ENCODE measurements at places on chromosomes 4 and X.

DNA sequence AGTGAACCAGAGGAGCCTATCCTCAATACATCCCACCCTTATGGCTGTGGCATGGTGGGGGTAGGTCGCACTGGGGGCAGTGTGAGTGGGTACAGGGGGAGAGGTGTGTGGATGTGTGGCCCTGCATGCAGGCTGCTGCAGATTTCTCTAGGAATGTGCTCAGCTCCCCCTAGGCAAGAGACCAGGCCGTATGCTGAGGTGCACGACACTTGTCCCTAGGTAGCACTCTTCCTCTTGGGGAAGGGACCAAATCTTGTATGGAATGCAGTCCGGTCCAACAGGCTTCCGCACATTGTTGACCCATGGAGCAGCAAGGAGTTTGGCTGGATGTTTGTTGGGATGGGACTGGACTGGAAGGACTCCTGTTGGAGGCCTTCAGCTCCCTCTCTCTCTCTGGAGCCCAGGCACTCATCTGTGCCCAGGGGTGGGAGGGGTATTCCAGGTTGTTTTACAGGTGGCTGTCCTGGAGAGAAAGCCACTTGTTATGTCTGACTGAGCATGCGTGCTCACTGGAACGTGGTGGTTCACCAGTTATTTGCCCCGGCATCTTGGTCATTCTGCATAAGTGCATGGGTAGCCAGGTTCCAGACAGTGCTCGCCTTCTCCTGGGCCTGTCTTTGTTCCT, 55.1 kb downstream of the NBDY start:
- DNase-seq = no peak

- DNase-seq = peak; percentile 54
These were observed 81.7 kb downstream of the ALPK1 start for GRCh38 chr4:112378858-112379257.

- DNase-seq = no peak
These were observed 298.1 kb upstream of the TRPC5 start for GRCh38 chrX:112380541-112381278.

- DNase-seq = no peak
These were observed 191.0 kb upstream of the EMCN start for GRCh38 chr4:100708776-100709175.

GRCh38 chrX:96455078-96455477, 229.6 kb upstream of the DIAPH2 start:
- DNase-seq = no peak

DNA sequence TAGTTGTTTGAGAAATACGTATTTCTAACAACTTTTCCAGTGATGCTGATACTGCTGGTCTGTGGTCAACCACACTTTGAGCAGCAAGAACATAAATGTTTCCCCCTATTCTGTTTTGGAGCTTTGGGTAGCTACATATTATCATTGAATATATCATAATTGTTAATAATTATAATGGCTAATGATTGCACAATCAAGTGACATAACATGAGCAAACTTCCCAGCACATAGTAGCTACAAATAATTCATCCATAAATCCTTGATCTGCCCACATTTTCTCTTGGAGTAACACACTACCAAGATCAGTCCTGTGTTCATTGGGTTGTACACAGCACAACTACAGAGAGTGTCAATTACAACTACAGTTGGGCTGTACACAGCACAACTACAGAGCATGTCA, 436.3 kb upstream of the MAGEB18 start:
- DNase-seq = no peak

- no peak for DNase-seq
These were observed 6.2 kb downstream of the PNCK start for GRCh38 chrX:153667281-153667955.

- no peak for DNase-seq
These were observed 52.6 kb upstream of the UNC5C start for GRCh38 chr4:95601356-95601755.

DNA sequence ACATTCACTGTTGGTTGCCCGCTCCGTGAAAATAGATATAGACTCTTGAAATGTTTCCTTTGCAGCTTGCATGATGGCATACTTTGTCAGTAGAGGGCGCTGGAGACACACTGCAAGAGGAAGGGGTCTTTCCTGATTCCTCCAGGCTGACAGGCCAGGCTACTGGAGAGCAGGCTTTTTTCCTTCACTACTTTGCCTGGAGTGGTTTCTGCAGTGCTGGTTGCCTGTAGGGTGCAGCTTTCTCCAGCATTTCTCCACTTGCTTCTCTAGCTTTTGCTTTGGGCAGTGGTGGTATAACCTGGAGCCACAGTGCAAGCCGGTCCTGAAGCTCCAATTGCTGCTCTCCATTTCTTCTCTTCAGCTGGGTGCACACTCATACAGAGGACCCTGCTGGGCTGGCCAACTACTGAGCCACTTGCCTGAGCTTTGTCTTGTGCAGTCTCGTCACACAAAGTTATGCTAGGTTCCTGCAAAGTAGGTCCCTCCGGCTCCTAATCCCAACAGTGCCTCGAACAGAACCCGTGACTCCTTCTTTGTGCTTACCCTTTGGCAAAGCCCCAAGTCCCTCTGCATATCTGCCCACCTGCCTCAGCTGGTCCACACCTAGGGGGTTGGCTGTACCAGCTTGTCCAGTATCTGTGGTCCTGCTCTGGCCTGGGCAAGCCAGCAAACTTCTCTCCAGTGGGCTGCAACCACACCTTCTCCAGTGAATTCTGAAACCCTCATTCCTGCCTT, 46.3 kb downstream of the RASSF6 start:
- peak; percentile 83 for DNase-seq

- no peak for DNase-seq
These were observed 229.8 kb downstream of the STIM2 start for GRCh38 chr4:27090406-27090805.

DNA sequence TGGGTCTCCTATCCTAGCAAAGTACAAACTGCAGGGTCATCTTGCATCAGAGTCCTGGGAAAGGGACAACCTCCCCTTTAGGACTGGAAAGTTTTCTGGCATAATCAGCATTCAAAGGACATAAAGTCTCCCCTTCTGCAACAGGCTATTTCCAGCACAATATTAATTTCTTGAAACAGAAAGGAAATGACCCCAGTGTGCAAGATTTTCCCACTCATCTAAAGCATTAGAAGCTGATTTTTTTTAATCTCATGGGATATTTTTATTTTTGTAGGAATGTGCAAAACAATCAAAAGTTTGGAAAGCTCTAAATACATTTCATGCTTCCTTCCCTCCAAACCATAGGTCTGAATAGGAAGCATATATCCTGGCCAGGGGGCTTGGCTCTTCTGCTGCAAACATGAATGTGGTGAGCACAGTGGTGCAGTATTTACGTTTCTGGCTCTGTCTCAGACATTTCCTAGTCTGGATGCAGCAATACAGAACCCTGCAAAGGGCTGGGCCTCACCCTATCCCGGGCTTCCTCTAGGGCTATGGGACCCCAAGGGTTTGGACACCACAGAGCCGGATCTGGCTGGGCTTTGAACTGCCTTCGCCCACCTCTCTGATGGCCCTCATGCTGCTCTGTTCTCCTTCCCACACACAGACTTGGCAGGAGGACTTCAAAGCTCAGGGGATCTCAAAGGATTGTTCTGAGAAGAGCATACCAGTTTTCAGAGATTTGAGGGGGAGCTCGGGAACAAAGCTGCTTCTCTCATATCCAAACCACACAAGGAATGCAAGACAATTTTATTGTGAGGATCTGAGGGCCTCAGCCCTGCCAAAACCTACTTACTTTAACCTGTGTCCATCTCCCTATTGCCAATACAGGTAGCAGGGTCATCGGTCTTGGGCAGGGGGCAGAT, 64.9 kb downstream of the POLR2B start:
- no peak for DNase-seq

GRCh38 chr4:172951679-172952451, 216.7 kb upstream of the GALNT7 start:
- no peak for DNase-seq

- DNase-seq = no peak
These were observed 75.3 kb downstream of the ENPP6 start for GRCh38 chr4:184142121-184143000.

DNA sequence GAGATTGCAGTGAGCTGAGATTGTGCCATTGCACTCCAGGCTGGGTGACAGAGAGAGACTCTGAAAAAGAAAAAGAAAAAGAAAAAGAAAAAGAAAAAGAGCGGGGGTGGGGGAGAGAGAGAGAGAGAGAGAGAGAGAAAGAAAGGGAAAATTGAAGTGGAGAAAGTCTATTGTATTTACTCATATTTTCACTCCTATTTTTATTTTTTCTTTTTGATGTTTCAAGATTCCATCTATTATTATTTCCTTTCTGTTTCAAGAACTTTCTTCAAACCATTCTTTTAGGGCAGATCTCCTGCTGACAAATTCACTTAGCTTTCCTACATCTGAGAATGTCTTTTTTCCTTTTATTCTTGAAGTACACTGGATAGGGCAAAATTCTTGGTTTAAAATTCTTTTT, 57.5 kb upstream of the HDAC8 start:
- DNase-seq = no peak

DNA sequence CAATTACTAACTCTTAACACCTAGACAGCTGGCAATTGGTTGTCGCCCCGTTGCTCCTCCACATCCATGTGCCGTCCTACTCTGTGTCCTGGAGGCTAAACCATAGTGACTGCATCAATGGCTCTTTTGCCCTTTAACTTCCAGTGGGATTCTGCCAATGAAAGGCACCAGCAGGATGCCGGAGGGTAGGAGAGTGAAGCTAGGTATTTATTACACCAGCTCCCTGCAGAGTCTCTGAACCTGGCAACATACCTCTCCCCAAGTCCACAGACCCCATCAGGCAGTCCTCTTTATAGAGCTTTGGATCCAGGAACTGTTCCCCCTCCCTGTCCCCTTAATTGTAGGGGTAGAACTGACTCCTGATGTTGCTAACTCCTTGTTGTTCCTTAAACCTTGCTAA, 426.8 kb downstream of the HNRNPD start:
- DNase-seq = no peak

DNA sequence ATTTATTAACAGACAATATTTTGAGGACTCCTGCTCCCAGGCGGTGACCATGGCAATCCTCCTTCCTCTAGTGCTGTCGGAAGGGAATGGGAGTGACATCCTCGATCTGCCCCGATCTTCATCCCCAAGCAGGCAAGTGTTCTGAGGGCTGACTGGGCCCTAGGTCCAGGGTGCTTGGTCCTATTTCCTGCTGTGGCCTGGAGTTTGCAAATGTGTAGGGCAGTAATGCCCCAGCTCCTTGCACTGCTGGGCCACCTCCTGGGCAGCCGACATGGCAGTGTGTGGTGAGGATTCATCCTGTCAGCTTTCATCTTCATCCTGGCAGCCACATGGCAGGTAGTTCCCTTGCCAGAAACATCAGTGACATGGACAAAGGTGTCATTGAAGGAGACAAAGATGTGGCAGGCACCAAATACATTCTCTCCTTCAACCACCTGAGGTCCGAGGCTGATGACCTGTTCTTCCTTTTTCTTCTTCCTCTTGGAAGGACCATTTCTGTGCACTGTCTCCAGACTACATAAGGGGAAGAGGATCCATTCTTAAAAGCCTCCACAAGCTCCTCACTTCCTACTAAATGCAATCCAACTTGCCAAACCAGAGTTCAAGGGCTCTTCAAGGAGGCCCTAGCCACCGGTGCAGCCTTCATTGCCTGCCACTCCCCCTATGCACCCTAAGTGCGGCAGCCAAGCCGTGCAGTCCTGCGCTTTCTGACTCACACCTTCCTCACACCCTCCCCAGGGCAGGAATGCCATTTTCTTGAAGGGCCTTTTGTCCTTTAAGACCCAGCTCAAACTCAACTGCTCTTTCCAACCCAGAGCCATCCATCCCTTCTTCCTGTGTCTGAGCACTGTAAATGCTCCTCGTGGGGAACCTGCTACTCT, 65.7 kb downstream of the TMEM154 start:
- no peak for DNase-seq

DNA sequence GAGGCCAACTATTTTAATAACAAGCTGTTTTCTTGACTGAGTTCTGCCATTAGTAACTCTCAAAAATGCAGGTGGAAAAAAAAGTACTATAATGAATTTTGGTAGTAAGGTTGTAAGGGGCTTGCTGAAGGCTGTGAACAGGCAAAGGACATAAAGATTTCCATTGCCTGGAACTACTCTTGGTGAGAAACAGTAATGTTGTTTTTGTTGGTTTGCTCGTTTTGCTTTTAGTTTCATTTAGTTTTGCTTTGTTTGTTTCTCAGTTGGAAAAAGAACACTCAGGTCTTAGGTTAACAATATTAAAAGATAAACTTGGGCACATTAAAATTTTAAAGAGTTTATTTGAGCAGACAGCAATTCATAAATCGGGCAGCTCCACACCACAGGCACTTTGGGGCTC, 824.5 kb upstream of the HTR2C start:
- no peak for DNase-seq

- no peak for DNase-seq
These were observed 144.1 kb downstream of the MGST2 start for GRCh38 chr4:139809757-139810140.

DNA sequence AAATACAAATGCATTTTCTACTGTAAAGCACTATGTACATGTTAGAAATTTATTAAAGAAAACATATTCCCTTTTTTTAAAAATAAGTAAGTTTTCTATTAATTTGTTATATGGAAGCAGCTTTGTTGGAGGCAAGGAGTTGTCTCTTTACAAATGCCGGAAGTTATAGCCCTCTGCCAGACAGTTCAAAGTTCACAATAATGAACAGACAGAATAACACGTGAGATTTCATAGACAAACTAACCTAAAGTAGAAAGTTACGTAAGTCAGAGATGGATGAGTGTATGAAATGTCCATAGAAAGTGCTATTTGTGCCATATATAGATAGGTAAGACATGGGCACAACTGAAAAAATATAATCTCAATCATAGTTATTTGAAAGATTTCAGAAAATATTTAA, 43.9 kb upstream of the NEIL3 start:
- DNase-seq = no peak

GRCh38 chr4:30117433-30117832, 602.7 kb upstream of the PCDH7 start:
- DNase-seq = no peak

- DNase-seq = no peak
These were observed 96.8 kb upstream of the FAT1 start for GRCh38 chr4:186820391-186820891.

GRCh38 chr4:188287169-188287894, 148.1 kb downstream of the TRIML1 start:
- DNase-seq = no peak

GRCh38 chrX:148501386-148502066, 1.1 kb downstream of the AFF2 start:
- no peak for DNase-seq

GRCh38 chr4:100657187-100657586, 139.4 kb upstream of the EMCN start:
- DNase-seq = no peak

GRCh38 chr4:183229397-183229796, 90.7 kb downstream of the CLDN22 start:
- no peak for DNase-seq

GRCh38 chr4:85591406-85592098, 116.6 kb downstream of the ARHGAP24 start:
- no peak for DNase-seq

GRCh38 chr4:77127837-77128621, 29.0 kb upstream of the CCNG2 start:
- no peak for DNase-seq

GRCh38 chr4:40856840-40857362, 107.1 kb downstream of the NSUN7 start:
- DNase-seq = peak; percentile 91

GRCh38 chr4:16082041-16082425, 1.8 kb downstream of the PROM1 start:
- DNase-seq = no peak

- DNase-seq = no peak
These were observed 571.5 kb upstream of the TENM3 start for GRCh38 chr4:181671672-181672071.

All from ecto neural progenitor cell (in vitro differentiated cells).